ENCODE measurements at places on chromosomes 2 and 18.

GRCh38 chr2:174337337-174338146 lies 2.8 kb downstream of the SP9 start:
- no peak for DNase-seq

DNA sequence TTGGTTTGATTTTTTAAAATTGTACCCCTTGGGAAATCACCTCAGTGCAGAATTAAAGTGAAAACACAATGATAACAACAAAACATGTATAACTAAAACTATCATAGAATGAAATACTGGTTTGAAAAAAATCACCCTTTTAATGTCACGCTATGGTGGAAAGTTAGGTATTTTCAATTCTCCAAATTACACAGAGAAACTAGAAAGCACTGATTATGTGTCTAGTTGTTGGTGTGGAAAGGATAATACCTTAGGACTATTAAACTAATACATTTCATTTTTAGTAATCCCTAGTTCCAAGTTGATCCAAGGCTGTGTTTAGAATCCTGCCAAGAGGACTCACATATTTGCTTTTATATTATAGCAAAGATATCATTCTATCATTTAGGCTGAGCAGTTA lies 71.2 kb downstream of the NUP35 start:
- DNase-seq = no peak

- no peak for DNase-seq
Observed at GRCh38 chr18:48724442-48724841, 185.6 kb downstream of the CTIF start.

DNA sequence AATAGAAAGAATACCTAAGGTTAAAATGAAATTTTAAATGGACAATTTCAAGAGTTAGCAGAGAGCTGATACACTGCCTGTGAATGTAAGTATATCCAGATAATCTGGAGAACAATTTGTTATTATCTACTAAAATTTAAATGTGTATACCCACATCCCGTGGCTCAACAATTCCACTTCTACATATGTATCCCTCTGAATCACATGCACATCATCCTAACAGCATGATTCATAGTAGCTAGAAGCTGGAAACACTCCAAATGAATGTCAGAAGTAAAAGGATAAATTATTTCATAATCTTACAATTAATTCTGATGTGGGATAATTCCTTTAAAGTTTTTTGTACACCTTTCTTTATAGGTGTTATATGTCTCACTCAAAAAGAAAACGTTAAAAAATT lies 87.9 kb downstream of the CNTNAP5 start:
- no peak for DNase-seq

- no peak for DNase-seq
Observed at GRCh38 chr2:108320326-108320922, 31.7 kb downstream of the SULT1C2 start.

DNA sequence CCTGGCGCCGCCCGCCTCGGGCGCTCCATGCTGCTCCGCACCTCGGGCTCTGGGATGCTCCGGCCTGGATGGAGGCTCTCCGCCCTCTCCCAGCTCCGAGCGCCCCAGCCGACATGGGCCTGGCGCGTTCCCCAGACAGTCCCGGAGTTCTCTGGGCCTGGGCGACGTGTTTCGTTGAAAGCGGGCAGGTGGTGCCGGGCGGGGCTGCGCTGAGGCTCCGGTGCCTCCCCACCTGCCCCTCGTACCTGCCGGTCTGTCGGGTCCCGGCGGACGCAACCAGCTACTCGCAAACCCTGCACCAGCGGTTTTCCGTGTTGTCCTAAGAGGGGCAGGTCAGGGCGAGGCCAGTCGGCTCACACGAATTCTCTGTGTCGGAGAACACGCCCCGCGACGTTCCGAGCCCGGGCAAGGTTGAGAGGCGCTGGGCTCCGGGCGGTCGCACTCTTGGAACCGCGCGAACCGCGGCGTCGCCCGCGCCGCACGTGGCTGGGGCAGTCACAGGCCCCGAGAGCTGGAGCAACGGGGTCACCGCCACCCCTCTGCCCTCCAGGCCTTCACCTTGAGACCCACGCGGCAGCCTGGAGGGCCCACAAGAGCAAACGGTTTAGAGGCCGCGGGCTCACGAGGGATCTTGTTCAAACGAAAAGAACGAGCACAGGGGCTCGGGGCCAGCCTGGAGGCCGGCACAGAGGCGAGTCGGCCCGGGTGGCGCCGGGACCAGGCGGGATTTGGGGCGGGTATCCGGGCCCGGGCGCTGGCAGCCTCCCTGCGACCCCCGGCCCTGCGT lies 4.2 kb upstream of the SIX2 start:
- no peak for DNase-seq

DNA sequence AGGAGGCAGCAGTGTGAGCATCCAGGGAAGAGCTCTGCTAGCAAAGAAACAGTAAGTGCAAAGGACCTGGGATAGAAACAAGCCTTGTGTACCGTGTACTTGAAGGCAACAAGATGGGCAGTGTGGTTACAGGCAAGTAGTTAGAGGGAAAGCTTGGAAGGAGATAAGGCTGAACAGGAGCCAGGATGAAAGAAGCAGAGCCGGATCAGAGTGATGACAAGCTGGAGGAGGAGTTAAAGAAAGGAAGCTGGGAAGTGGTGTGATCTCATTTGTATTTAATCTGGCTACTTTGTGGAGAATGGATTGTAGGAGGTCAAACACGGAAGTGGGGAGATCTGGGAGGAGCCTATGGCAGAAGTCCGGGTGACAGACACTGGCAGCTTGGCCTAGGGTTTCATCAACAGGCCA lies 44.7 kb upstream of the VPS54 start:
- DNase-seq = no peak

DNA sequence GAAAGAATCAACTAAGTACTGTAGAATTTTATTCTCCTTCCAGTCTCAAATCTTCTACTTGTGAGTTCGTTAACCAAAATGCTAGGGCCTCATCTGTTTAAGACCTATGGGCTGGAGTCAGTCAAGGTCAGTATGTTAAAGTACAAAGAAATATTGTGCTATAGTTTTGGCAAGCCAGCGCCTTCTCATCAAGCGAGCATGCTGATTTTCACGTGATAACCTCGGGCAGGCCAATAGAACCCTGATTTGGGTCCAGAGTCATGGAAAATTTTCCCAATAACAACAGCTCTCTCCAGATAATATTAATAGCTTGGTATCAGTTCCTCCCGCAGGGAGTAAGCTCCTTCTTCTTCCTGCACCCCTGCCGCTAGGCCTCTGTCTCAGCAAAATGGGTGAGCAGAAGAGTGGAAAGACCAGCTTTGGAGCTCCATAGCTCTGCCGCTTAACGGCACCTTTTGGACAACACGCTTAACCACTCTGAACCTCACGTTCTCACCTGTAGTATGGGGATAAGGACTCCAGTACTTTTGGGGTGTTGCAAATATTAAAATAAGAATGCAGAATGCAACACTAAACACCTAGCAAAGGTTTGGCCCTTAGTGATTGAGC lies 11.7 kb downstream of the CABLES1 start:
- DNase-seq = no peak
